ENCODE measurements at places on chromosomes 3 and 15.

DNA sequence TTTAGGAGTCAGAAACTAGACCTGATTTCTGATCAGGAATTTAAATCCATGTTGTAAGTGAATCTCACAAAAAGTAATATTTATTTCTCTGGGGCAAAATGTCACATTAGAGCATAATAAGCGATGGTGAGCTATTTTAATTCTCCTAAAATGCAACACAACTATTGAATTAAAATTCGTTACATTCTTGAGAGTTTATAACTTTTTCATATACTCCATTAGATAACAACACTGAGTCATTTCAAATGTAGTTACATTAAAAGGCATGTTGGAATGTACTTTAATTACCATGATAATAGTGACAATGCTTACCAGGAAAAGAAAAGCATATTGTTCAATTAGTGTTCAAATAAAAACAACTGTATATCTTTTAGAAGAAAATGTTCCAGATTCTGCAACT, 116.9 kb downstream of the CADM2 start:
- DNase-seq: no peak

GRCh38 chr15:85296615-85297402, 83.6 kb upstream of the AKAP13 start:
- peak; percentile 65 for DNase-seq

DNA sequence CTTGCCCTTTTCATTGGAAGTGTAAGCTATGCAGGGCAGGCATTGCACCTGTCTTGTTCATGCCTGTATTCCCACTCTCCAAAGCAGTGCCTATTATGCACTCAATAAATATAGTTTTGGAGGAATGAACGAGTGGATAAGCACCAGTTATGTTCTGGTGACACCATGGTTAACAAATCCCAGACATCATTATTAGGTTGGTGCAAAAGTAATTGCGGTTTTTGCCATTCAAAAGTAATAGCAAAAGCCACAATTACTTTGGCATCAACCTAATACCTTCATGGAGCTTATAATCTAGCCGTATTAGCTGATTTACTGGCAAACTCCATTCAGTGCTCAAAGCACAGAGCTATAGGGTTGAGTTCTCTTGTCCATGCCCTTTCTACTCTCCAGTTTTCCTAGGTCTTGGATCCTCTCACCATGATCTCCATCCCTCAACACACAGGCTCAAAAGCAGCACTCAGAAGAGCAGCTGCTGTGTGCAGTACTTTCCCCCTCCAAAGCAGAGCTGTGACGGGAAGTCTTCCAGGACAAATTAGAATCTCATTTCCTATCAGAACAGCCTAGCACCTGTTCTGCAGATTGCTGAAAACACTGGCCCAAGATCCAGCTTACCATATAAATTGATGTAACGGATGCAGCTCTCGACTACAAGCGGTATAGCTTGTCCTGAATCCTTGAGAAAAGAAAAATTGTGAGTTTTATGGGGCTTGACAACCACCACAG, 63.2 kb upstream of the RAD18 start:
- no peak for DNase-seq

GRCh38 chr3:149321640-149322039, 11.8 kb downstream of the TM4SF18 start:
- DNase-seq: no peak

DNA sequence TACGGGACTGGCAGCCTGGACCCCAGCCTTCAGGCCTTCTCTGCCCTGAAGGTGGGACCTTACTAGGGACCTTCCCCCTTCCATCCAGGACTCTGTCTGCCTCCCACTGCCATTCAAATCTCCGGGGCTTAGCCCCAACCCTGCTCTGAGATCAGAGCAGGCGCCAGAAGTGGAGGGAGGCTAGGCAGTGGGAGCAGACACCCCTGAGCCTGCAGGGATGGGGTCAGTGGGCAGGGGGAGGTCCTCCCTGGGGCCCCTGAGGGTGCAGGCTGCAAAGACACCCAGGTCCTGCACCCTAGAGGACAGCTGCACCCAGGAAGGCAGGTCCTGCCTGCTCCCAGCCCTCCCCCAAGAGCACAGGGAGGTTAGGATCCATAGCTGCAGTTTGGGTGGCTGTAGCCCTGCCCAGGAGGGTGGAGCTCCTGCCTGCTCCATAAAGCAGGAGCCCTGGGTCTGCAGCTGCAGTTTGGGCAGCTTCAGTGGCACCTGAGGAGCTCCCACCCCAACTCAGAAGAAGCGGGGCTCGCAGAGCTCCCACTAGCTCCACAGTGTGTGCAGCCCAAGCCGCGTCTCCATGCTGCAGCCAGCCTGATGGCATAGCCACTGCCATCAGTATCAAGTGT, 8.1 kb upstream of the POC1A start:
- no peak for DNase-seq

DNA sequence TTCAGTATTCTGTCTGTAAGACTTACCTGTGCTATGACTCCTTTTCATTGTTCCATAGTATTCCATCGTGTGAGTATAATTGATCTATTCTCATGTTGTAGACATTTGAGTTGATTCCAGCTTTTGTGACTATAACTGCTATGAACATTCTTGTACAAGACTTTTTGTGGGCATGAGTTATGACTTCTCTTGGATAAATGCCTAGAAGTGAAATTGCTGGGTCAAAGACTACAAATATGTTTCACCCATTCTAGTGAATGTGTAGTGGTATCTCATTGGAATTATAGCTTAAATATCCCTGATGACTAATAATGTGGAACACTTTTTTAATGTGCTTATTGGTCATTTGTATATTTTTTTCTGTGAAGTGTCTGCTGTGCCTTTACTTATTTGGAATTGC, 27.6 kb upstream of the NPHP3 start:
- DNase-seq: no peak

DNA sequence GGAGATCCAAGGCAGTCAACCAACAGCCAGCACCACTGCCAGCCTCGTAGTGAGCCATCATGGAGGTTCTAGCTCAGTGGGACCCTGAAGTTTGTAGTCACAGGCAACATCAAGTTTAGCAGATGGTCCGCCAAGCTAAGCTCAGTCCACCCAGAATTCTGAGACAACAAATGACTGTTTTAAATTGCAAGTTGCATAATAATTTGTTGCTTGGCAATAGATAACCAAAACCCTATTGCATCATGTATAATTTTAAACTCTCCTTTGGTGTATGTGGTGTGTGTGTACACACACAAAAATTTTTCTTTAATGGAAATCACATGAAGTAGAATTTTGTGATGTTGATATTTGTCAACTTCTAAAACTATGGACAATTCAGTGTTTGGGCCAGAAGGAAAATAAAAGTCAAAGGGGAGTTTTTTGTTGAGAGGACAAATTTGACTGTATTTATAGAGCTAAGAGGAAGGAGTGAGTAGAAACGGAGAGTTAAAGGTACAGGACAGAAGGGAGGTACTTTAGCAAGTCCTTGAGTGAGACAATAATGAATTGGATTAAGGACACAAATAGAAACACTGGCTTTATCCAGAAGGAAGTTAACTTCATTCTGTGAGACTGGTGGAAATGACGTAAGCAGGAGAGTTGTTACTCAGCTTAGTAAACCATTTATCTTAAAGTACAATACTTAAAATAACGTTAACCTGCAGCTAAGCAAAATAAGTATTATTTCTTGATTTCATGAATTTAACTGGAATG, 83.6 kb downstream of the NCEH1 start:
- no peak for DNase-seq

- no peak for DNase-seq
These were observed 23.0 kb downstream of the RBM5 start for GRCh38 chr3:50111757-50112156.
